ENCODE measurements at places on chromosomes 11 and 22.

GRCh38 chr11:59766542-59767224 lies 11.5 kb downstream of the STX3 start:
- DNase-seq = no peak

GRCh38 chr11:9081153-9081552 lies 10.2 kb downstream of the SCUBE2 start:
- DNase-seq = no peak

GRCh38 chr11:33258631-33259205 lies 1.5 kb downstream of the HIPK3 start:
- peak; percentile 26 for DNase-seq

DNA sequence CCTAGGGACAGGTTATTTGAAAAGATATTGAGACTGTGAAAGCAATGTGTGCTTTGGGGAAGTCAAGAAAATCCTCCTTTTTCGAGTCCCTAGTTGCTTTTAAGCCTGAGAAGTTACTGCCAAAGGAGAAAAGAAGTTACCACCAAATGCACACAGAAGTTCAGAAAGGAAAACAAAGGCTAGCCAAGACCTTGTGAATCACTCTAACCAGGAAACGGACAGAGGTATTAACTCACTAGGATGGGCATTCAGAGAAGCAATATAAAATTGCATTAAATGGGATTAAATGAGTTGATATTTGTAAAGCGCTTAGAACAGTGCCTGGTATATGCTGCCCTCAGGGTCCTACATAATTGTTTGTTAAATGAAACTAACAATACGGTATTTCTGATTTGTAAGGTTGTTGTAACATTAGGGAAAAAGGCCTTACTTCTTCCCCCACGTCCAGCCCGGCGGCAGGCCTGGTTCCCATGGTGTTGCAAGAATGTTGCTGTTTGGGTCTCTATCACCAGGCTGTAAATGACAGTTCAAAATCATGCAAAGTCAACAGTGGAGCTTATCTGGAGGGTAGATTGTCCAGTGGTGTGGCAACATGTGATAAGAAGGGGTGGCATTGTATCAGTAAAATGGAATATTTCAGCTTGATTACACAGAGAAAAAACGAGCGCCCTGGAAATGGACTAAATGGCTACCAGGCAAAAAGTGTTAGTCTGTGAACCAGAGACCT lies 7.1 kb downstream of the TMA7B start:
- no peak for DNase-seq

DNA sequence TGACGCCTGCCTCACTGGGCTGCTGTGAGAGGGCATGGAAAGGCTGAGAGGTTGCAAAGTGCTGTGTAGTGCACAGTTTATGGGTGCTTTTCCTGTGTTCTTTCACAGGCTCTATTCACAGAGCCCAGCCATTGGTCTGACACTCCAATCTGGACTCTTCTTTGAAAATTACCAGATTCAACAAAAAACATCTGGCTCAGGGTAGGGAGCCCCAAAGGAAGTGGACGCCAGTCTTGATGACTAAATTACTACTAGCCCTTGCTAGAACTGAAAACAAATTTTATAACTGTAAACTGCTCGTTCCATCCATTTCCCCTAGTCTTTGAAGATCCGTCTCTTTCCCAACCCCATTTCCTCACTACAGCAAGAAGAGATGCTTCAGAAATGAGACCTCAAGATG lies 178.6 kb downstream of the TENM4 start:
- no peak for DNase-seq

- DNase-seq = no peak
These were observed 516.2 kb downstream of the INSC start for GRCh38 chr11:15630896-15631295.

DNA sequence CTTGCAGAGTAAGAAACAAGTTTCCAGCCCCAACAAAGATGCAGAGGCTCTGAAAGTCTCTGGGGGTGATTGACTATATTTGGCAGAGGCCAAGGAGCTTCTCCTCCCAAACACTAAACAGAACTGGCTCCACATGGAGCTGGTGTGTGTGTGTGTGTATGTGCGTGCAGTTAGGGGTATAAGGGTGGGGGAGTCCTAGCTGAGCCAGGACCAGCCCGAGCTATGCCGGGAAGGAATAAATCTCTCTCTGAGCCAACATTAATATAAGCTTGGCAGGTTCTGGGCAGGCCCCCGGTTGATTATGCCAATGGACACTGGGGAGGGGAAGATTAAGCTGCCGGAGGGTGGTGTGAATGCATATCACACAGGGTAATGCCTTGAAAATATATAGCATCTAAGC lies 324.2 kb downstream of the MIAT start:
- no peak for DNase-seq

DNA sequence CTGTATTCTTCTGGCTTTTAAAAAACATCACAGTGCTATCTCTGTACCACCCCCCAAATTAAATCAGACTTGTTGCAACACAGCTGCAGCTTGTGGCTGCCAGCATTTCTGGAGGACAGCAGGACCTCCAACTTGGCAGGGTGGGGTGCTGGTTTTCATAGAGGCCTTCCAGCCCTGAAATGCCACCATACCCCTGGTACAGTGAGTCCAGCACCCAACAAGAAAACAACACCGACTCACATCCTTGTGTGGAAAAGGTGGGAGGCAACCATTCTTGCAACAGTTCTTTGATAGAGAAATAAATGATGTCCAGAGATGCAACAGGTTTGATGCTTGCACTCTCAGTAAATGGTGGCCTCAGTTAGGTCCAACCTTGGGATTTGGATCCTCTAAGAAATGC lies 96.0 kb downstream of the ABTB2 start:
- no peak for DNase-seq

GRCh38 chr11:96090711-96091110 lies 166.8 kb upstream of the MTMR2 start:
- DNase-seq = no peak

- DNase-seq = no peak
These were observed 22.6 kb upstream of the HIPK3 start for GRCh38 chr11:33234397-33235190.

- no peak for DNase-seq
These were observed 123.6 kb downstream of the EHF start for GRCh38 chr11:34744511-34744910.

DNA sequence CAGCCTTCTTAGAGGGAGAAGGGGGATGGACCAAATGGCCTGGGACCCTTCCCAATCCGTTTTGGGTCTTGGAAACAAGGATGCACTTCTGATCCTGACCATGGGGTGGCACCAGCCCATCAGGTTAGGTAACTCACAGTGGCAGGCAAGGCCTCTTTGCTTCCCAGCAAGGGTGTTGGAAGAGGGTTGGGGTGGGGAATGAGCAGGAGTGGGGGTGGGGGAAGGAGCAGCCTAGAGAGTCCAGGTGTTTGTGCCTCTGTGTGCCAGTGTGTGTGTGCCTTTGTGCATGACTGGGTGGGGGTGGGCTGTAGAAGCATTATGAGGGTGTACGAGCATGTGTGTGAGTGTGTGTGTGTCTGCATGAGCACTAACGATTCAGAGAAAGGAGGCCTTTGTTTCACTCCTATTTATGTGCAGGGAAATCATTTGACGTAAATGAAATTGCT lies 213.1 kb downstream of the INSC start:
- DNase-seq = peak; percentile 43

- no peak for DNase-seq
These were observed 770 bp downstream of the METTL15 start for GRCh38 chr11:28108958-28109357.

DNA sequence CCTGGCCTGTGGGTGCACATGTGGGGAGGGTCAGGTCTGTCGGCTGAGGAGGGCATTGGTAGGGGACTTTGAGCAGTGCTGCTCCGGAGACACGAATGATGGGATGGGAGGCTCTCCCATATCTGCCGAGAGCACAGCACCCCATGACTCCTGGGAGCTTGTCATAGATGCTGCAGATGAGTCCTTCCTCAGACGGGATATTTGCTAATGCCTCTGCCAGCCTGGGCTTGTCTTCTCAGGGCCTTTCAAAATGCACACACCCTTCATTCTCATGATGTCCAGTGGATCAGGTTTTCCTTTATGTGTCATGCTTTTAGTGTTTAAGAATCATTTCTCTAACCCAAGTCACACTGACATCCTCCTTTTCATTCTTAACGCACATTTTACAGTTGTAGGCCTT lies 8.1 kb upstream of the RNH1 start:
- DNase-seq = no peak

- DNase-seq = no peak
These were observed 18.4 kb downstream of the NEAT1 start for GRCh38 chr11:65440831-65441499.

DNA sequence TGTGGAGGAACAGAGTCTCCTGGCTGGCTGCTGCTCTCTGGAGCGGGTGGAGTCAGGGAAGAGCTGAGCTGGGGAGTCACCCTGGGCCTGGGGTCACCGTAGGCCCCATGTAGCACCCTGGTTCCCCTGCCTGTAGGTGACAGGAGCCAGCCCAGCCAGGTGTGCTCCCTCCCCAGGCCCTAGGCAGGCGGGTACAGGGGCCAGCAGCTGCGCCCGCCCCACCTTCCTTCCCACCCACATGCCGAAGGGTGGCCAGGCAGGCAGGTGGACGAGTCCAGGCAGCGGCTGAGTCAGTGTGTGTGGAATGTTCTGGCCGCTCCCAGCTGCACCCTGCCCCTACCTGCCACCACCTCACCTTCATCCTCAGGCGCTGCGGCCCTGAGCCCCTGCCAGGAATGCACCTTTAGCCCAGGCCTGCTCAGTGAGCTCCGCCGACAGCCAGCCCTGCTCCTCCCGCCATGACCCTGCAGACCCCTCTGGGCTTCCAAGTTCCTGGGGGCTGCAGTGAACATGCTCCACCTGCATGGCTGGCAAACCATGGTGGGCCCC lies 654 bp upstream of the SYT8 start:
- DNase-seq = no peak

DNA sequence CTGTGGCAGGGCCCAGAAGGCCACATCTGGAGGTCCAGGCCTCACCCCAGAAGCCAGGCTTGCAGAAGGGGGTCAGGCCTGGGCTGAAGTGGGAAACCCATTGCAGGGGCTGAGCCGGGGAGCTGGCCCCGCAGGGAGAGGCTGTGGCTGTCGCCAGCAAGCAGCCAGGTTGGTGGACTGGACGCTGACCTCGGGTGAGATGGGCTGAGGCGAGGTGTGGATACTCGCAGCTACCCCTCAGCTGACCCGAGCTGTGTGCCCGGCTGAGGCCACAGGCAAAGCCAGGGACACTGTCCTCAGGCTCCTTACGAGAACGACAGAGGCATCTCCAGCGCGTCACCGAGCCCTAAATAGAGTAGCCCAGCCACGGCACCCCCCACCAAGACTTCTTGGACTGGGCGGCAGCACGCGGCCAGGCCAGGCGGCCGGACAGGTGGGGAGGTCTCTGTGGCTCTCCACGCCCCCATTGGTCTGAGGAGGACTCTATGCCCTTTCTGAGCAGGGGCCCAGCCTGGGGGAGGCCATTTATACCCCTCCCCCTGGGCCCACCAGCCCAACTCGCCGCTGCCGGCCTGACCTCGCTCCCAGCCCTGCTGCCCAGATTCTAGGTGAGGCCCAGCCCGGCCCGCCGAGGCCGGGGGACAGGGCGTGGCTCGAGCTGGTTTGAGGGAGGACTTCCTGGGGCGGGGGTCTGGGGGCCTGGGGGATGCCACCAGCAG lies at the start of gene TNNI2:
Gene TNNI2 (plus strand): TSS at position 556 of the 719 bp plus-strand sequence. CDS start 716 bp downstream, outside the sequence.
- DNase-seq = no peak

DNA sequence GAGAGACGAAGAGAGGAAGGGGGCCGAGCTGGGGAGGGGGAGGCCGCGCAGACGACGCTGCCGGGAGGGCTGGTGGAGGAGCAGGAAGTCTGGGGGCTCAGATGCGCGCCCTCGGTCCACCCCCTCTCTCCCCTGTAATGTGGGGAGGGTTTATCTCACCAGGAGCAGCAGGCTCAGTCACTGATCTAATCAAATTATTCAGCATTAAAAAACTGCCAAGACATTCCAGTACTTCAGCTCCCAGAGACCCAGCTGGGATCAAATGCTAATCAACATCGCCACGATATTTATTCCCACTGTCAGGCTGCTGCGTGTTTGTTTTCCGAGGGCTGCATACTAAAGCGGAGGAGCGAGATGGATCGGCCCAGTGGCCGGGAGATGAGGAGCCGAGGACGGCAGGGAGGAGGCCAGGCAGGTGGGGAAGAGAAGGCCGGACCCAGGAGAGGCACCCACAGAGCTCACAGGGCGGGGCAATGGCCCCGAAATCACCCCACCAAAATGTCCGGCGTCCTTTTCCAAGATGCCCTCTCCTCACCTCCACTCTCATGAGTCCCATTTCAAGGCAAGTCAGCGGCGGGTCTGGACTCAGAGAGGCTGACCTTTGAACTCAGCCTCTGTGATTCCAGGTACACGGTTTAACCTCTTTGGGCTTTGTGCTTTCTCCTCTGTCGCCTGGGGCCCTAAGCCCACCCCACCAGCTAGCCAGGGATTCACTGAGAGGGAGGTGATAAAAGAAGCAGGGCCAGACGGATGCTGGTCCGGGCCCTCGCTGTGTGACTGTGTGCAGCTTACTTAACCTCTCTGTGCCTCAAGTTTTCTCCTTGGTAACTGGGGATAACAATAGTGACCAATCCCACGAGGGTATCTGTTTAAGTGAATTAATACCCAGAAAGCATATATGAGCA lies 502.1 kb downstream of the MN1 start:
- no peak for DNase-seq

DNA sequence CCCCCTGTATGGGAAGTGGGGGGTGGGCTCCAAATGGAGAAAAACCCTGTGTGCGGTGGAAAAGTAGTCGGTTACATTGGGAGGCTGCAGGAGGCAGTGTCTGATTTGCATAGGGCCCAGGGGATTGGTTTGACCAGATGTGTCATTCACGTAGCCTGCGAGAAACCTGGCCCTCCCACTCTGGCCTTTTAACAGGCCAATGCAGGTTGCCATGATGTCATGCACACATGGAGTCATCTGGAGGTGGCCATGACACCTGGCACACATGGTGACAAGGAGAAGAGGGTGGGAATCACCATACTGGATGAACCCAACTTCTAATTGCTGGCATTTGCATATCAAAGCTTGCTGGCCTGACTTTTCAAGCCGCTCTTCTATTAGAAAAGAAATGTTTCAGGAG lies 50.6 kb downstream of the FAM181B start:
- DNase-seq = no peak

DNA sequence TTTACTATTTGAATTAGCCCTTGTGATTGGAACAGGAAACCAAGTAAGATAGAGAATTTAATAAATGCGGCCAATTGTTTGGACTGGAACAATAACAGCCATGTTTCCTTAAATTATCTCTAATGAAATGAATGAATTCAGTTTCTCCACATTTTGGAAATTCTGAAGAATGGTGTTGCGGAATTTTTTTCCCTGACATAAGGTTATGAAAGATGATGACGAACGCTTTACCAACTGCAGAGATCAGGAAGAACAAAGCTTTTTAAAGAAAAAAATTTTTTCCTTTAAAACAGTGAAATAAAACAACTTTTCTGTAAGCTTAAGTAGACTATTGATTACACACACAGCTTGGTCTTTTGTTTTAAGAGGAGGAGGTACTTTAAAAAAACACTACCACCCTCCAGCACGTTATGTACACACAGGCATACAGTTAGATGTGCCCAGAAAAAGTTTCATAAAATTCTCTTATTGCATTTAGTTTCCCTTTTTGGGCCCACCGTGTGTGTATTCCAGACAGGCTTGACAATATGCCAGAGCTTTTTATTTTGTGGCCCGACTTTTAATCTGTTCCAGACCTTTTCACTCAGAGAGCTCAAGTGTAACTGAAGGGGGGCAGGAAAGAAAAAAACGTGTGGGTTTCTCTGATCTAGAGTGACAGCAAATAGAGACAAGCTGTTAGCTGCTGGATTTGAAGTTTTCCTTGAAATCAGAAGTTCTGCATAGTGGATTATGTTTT lies 77.3 kb downstream of the YAP1 start:
- no peak for DNase-seq

Data from NCI-H1694 (cell line).